Fibroblast of skin of right biceps (primary cell): ENCODE measurements at places on chromosomes 4 and X.
A peak's percentile ranks its signal among the peaks of the same experiment; 100 is the strongest.

DNA sequence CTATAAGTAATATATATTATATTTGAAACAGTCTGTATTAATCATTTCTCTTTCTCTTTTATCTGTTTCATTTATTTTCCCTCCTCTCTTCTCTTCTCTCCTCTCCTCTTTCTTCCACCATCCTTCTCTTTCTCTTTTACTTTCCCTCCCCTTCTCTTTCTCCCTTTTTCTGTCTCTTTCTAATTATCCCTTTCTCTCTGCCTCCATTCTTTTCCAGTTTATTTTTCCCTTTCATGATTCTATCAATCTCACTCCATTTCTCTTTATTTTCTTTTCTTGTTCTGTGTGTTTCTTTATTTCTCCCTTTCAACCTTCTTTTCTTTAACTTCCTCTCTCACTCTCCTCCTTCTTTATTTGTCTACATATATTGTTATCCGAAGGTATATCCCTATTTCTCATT, 399.8 kb upstream of the POU3F4 start:
- DNase-seq = no peak

DNA sequence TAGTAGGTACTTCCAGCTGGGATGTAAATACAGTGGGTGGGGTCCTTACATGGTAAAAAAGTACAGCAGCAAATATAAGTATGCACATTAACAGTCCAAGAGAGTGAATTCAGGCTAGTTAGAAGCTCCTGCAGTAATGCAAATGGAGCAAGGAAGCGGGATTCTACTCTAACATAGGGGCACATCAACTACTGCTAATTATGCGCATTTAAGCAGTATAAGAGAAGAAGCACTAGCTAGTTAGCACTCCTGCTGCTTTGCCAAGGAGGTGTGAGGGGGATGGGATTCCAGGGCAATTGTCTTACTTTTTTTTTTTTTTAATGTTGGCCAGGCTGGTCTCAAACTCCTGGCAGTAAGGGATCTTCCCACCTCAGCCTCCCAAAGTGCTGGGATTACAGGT, 284.1 kb downstream of the CHIC1 start:
- DNase-seq = no peak

- no peak for DNase-seq
Observed at GRCh38 chrX:39591099-39591498, 506.7 kb downstream of the BCOR start.

- no peak for DNase-seq
Observed at GRCh38 chrX:150513544-150513943, 54.9 kb upstream of the MTM1 start.

- no peak for DNase-seq
Observed at GRCh38 chrX:37946197-37946596, 60.2 kb upstream of the SYTL5 start.

DNA sequence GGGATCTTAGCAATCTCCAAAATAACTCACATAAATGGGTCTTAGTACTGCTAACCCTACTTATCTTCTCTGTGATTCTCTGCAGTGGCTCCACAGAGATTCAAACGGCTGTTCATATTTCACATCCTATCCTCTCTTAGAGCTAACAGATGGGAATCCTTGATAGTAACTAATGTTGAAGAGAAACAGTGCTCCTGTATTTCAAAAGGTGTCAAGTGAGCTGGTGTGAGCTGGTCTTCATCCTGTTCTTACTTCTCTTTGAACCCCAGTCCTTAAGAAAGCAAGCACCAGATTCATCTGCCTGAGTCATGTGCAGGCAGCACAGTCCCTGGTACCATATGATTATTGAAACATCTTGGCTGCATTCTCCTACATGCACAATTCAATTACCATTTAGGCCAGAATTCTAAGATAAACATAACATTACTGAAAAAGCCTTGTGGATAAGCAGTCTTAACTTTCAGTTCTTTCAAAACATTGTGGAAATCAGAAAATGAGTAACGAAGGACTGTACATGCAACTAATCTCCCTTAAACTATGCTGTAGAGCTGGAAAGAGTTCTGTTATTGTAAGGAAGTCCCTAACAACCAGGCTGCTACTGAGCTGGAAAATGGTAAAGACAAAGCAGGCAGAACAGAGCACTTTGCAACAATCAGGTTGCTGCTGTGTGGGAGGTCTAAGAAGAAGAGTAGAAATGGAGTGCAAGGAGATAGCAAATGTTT, 153.1 kb downstream of the NPNT start:
- DNase-seq = peak; percentile 6

DNA sequence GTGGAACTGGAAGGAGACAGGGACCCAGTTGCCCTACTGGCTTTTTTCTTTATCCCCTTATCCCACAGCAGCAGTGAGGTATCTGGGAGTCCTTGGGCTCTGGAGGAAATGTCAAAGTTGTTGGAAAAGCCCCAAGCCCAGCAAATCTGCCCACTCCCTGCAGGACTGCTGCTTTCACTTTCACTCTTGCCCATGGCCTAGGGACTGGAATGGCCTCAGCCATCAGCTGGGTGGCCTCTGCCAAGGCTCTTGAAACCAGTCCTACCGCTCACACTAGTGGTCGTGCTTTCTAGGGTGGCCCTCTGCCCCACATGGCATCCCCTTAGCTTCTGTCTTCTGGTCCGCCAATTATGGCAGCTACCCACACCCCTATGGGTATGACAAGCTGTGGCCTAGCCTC, 9.7 kb upstream of the RHOXF1 start:
- DNase-seq = no peak

DNA sequence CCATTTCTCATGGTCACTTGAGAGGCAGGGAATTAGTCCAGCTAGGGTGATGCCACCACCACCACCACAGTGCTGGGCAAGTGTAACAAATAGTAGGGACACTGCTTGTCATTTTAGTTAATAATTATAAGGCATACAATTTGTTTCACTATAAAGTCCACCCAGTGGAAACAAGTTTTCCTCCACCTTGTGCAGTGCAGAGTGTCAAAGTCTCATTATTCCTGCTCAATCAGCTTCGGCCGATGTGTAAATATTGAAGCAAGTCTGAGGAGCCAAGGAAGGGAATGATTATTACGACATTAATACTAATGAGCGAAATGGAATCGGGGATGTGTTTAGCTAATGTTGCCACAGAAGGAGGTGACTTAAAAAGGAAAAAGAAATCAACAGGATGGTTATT, 340.4 kb downstream of the NKX6-1 start:
- no peak for DNase-seq

GRCh38 chr4:89305712-89306437, 1.7 kb downstream of the GPRIN3 start:
- no peak for DNase-seq

- DNase-seq = no peak
Observed at GRCh38 chr4:71167083-71167482, 171.7 kb upstream of the SLC4A4 start.

- no peak for DNase-seq
Observed at GRCh38 chr4:24321616-24322015, 262.7 kb downstream of the DHX15 start.

DNA sequence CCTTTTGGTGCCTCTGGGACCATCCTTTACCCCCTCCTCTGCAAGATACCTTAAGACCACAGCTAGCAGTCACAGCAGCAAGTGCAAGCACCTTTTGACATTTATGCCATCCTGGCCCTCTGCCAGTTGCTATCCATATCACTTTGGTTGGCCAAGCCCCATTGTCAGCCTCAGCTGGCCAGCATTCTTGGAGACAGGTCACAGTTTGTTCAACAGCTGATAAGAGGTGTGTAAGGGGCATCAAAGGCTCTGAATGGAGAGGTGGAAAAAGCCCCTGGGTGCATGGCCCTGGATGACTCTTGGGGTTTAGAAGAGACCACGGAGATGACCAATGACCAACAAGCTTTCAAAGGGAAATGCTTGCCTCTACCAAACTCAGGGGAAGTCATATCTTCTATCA, 133.6 kb upstream of the MAMLD1 start:
- no peak for DNase-seq

DNA sequence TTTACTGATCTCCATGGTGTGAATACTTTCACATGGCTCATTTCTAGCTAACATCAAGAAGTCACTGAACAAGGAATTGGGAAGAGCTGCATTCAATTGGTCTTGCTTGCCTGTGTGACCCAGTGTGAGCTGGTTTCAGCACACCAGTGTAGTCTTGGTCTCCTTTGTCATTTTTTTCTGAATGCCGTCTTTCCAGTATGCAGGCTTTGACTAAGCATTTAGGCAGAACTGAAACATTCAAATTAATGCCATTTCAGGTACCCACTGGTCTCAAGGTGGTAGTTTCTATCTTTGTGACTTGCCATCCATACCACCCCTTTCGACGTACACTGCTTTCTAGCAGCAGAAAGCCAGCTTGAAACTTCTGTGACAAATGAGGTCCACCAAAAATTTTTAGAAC, 550.5 kb upstream of the BOD1L1 start:
- DNase-seq = no peak

DNA sequence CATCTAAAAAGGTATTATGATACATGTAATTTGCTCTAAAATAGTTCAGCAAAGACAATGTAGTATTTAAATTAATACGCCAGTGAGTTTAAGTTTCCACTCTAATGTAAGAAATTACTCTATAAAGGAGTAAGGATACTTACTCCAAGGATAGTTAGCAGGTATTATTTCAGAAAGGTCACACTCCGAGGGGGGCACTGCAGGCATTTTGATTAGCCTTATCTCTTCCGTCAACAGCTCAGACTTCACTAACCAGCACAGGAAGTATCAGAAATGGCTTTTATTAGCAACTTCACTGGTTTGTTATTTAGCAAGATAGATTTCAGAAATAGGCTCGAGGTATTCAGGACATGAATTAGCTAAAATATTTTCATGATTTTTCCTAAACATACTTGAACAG, 127.0 kb downstream of the COX18 start:
- DNase-seq = no peak

- DNase-seq = peak; percentile 98
Observed at GRCh38 chr4:114077610-114078009, 98.2 kb upstream of the ARSJ start.

GRCh38 chrX:9816084-9816700, 30.0 kb downstream of the SHROOM2 start:
- peak; percentile 7 for DNase-seq

DNA sequence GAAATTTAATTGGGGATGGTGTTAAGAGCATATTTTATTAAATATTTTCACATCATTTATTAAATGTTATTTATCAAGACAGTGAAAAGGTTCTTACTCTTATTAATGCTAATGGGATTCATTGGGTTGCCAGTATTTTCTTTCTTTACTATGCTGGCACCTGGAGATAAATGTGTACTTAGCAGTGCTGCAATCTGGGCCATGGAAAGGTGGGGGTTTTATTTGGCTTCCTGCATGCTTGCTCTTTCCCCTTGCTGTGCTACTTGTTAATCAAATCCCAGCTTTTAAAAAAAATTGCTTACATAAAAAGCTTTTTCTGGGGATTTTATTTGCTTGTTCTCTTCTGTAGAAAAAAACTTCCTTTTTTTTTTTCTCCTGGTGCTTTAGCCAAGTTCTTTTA, 48.3 kb downstream of the ZAR1 start:
- no peak for DNase-seq

GRCh38 chrX:43083016-43083415, 305.1 kb upstream of the PPP1R2C start:
- no peak for DNase-seq

DNA sequence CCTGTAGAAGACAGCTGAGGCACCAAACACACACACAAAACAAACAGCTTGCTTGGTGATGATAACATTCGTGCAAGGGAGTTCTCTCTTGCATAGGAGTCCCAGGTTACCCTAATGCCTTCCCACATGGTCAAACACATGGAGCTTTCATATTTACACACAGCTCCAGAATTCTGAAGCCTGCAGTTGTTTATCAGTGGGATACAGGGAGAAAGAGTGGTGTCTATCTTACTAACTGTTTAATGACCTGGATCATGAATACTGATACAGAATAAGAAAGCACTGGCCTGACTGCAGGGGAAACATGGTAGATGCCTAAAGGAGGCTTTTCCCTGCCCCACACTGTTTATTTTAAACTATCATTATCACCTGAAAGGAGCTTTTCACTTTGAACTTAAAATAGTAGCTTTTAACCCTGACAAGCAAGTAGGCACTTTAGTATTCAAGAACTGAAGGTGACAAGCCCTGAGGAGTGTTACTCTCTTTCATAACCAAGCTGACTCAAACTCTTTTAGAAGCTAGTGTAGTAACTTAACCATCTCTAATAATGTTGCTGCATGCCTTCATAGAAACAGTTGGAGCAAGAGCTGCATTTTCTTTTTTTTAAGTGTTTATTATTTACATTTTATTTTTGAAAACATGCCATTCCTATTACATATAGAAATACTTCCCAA, 15.6 kb downstream of the TET2 start:
- no peak for DNase-seq

GRCh38 chrX:145817331-145818185, at the start of gene SLITRK2:
Gene SLITRK2, plus strand, starts transcription at chrX:145817829. Its CDS starts 4,597 bp downstream, at chrX:145822426.
- DNase-seq = no peak

GRCh38 chrX:46311581-46312120, 233.6 kb downstream of the ZNF674 start:
- peak; percentile 4 for DNase-seq

GRCh38 chr4:75995727-75996126, 5.0 kb upstream of the SDAD1 start:
- peak; percentile 41 for DNase-seq

GRCh38 chr4:3683744-3684421, 82.3 kb upstream of the ADRA2C start:
- no peak for DNase-seq

GRCh38 chrX:125293850-125294780, 25.6 kb upstream of the TEX13C start:
- peak; percentile 12 for DNase-seq

DNA sequence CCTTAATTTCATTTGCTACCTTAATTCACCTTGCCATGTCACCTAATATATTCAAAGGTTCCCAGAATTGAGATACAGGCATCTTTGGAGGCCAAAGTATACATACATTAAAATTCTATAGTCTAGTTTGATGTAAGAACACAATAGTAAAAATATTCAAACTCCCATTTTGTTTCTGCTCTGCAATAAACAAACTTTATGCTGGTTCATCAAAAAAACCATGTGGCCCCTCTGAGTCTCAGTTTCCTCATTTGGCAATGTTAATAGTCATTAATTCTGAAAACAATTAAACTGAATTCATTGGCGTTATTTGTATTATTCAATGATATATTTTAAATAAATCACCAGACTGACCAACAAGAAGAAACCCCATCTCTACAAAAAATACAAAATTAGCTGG, 639.4 kb upstream of the INTU start:
- DNase-seq = no peak

GRCh38 chrX:29922607-29923006, 292.8 kb upstream of the MAGEB2 start:
- no peak for DNase-seq

- DNase-seq = peak; percentile 71
Observed at GRCh38 chrX:37405956-37406355, 56.8 kb downstream of the PRRG1 start.

GRCh38 chrX:15714529-15714928, 23.5 kb upstream of the CA5B start:
- no peak for DNase-seq
